Stimulated activated CD8-positive, alpha-beta memory T cell treated with anti-CD3 and anti-CD28 coated beads, Interleukin-15, amount 100 ng/mL, for 4 hours (primary cell): ENCODE measurements at places on chromosomes 11 and 22.

- DNase-seq, result no peak
These were observed 333.0 kb upstream of the NARS2 start for GRCh38 chr11:78907636-78908035.

GRCh38 chr11:77030834-77031414 is 3.3 kb upstream of the B3GNT6 start:
- no peak for DNase-seq

DNA sequence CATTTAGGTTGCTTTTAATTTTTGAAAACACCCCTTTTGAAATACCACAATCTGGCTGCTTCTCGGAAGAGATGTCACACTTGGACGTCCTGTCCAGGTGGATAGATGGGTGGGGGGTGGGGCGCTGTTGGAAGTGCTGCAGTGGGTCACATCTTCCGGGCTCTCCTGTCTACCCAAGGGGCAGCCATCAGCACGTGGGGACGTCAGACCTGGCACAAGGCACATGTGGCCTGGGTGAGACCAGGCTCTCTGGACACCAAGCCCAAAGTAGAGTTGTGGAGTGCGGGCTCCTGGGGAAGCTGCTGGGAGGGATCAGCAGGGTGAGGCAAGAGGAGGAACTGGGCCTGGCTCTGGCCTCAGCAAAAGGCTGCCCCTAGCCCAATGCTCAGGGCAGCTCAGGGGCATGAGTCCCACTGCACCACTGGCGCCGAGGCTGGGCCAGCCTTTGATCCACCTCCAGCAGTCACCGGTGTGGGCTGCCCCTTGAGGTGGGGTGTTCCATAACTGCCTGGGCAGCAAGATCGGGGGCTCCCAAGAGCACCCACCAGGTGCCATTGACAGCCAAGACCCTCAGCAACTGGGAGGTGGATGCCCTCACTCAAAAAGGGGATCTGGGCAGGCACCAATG is 68.6 kb upstream of the CCND1 start:
- no peak for DNase-seq

DNA sequence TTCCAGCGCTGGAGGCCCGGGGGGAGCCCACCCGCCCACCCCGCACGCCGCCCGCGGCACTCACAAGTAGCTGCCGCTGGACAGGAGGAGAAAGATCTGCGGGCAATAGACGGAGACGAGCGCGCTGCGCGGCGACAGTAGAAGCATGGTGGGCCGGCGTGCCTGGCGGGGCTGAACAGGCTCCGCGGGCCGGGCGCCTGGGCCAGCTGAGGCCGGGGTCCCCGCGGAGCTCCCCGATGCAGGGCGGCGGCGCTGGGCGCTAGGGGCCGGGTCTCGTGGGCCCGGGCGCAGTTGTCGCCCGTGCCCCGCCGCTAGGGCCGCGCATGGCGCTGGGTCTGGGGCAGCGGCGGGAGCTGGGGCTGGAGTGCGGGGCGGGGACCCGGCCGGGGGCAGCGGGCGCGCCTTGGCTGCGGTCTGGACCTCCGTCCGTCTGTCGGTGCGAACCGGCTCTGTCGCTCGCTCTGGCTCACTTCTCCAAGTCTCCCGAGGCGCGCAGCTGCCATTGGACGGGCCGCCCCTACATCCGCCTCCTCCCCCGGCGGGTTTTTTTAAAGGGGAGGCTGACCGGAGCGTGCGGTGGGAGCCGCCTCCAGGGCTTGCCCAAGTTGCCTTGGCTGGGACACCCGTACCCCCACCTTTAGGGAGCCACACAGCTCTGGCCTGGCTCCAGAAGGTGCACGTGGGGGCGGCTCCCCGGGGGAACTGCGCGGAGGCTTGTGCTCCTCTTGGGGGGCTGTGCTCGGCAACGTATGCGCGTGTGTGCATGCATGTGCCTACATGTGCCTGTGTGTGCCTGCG is 4.7 kb downstream of the WNT7B start:
- DNase-seq, result no peak

GRCh38 chr11:67495234-67496005 is 9.7 kb downstream of the PITPNM1 start:
- DNase-seq, result no peak

DNA sequence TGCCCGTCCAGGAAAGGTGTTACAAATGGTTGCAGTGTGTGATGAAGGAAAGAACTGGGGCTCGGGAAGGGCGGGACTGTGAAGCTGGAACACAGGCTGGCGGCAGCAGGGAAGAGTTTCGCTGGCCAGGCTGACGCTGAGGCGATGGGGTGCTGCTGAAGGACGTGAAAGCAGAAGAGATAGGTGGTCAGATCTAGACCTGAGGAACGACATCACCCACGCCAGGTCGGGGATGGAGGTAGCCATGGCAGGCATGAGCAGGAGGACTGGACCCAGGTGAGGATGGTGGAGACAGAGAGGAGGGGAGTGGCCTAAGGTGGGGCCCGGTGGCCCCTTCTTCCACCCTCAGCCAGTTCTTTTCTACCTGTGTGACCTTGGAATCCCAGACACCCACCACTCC is 9.1 kb downstream of the CDC42EP2 start:
- DNase-seq, result no peak

DNA sequence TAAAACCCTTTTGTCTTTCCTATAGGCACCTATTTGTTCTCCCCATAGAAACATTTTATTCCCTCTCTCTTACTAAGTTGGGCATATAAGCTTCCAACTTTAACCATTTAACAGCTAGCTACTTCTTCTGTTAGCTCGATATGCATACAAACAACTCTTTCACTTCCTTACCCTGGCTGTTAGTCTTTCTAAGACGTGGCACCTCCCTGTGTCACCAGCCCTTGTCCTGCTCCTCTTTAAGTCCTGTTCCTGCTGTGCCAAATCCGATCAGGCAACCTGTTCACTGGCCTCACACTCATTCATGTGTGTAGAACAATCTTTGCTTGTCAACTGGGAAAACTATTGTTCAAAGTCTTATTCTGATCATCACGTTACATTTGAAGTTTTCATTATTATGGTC is 1376.1 kb upstream of the TENM4 start:
- no peak for DNase-seq

DNA sequence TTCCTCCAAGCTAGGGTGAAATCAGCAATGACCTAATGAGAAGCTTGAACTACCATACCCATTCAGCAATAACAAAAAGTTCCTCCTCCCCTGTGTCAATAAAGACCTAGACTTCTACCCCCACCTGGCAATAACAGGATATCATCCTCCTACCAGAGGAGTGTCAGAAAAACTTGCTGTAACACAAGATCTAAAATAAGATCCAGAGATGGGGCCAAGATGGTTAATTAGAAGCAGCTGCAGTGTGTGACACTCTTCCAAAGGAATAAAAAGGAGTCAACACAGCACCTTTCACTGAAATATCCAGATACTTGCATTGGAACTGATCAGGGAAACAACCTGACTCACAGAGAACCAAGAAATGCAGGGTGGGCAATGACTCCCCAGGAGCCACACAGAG is 84.4 kb upstream of the ARHGAP42 start:
- no peak for DNase-seq

DNA sequence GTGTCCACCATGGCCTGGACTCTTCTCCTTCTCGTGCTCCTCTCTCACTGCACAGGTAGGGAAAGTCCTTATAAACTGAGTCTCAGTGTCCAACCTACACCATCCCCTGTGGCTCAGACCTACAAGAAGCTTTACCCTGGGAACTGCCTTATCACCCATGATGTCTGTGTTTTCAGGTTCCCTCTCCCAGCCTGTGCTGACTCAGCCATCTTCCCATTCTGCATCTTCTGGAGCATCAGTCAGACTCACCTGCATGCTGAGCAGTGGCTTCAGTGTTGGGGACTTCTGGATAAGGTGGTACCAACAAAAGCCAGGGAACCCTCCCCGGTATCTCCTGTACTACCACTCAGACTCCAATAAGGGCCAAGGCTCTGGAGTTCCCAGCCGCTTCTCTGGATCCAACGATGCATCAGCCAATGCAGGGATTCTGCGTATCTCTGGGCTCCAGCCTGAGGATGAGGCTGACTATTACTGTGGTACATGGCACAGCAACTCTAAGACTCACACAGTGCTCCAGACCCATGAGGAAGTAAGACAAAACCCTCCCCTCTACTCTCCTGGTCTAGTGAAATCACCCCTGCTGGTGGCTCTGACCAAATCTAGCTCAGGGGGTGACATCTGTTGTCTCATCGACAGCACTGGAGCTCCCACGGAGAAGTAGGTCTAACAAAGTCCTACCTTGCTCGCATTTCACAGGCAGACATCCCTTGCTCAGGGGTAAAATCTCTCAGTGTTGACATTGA is 74.3 kb downstream of the VPREB1 start:
- no peak for DNase-seq

GRCh38 chr22:49554296-49554625 is 273.4 kb downstream of the BRD1 start:
- DNase-seq, result no peak
